ENCODE measurements at places on chromosomes 12 and 14.

- peak; percentile 61 for DNase-seq
Measured at GRCh38 chr14:24436355-24437019, 6.1 kb downstream of the SDR39U1 start.

- no peak for DNase-seq
Measured at GRCh38 chr14:58954052-58954451, 234.4 kb upstream of the DAAM1 start.

DNA sequence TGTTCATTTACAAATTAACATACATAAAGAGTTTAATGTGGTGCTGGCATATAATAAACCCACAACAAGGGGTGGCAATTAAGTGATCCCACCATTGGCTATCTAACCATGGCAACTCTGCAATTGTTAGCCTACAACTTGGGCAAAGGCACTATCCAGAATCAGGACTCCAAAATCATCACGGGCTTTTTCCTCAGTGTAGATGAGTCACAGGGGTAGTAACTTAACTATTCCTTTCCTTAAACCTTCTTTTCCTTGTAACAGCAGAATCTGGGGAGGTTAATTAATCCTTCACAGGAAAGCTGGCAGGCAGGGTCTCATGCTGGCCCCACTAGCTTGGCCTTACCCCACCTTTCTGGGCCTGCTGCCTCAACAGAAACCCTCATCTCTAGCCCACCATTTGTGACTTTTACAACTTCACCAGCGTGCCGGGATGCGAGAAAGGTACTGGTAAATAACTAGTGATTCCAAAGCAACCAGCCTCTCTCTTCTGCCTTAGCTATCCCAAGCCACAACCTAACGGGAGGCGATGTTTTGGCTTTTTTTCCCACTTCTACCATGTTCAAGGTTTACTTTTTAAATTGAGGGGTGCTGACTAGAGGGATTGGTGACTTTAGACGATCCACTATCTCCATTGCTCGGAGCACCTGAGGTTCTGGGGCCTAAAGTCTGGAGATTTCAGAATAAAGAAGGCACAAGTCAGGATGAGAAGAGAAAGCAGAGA lies 744 bp downstream of the ATP5MC2 start:
- DNase-seq: no peak

GRCh38 chr14:76371066-76371465 lies 4.9 kb upstream of the ESRRB start:
- no peak for DNase-seq

- DNase-seq: no peak
Measured at GRCh38 chr12:132491138-132491663, 1.2 kb downstream of the FBRSL1 start.

DNA sequence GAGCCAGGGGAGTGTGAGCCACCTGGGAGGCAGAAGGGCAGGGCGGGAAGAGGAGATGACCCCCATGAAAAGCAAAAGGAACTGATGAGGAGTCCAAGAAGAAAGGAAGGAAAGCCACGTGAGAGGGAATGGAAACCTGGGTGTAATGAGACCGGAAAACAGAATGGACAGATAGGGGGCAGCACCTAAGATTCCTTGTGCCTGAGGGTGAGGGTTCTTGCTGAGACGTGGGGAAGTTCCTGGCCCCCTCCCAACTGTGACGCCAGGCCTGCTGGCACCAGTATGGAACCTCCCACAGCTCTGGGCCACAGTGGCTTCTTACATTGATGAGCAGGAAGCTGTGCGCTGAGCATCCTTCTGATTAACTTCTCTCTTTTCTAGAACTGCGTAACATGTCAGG lies 30.8 kb downstream of the TTC7B start:
- DNase-seq: peak; percentile 72

DNA sequence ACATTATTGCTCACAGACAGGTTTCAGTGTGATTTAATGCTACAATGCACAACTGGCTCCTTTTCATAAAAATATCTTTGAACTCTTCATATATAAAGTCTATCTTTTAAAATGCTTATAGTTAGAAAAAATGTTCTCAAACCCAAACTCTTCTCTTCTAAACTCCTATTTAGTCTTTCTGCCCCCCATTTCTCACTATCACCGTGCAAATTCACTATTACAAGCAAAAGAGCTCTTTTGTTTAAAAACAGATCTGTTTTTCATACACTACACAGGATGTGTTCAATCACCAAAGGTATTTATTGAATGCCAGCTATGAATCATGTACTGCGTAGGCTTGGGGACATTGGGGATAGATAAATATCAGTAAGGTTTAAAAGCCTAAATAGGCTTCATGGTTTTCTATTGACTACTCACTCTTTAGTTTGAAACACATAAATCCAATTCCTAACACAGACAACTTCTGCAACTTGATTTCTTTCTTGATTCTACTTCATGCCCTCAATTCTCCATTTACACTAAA lies 692.3 kb downstream of the C12orf50 start:
- DNase-seq: no peak

- DNase-seq: no peak
Measured at GRCh38 chr14:64722842-64723447, 18.7 kb downstream of the PLEKHG3 start.

DNA sequence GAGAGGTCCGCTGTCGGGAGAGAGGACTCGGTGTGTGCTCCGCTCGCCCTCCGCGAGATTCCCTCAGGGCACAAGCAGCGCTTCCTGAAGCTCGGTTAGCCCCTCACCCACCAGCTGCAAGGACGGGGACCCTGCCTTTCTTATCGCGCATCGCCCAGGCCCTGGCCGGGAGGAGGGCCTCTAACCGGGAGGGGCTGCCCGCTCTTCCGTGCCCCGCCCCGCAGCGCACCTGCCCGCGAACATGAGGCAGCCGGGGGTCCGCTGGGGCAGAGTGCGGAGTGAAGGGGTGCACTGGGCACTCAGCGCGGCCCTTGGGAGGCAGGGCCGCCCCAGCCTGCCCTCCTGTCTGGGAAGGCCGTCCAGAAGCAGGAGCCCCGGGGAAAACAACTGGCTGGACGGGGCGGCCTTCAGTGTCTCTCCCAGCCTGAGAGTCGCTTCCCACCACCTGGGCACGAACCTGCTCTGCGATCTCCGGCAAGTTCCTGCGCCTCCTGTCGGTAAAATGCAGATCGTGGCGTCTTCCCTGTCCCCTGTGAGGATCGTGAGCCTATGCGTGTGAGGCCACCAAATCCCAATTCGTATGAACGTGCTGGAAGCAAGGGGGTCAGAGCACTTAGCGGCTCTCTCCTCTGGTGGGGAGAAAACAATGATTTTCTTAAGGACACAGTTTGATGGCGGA lies 28.0 kb upstream of the ADIPOR2 start:
- DNase-seq: peak; percentile 71

DNA sequence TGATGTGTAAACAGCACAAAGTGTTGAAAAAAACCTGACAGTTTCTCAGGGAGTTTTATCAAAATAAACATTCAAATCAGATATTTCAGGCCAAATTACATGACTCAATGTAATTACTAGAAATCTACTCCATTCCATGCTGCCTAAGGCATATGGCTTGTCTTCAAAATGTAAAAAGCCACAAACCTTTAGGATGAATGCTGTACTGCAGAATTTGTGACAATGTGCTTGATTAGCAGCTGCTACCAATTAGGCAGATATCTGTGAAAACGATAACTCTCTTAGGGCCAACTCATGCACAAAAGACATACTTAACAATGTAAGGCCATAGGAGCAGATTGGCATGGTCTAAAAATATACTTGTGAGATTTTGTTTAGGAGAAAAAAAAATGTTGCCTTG lies 267.0 kb downstream of the DACT1 start:
- DNase-seq: no peak

GRCh38 chr12:4447151-4447550 lies 1.5 kb upstream of the FGF6 start:
- DNase-seq: no peak

DNA sequence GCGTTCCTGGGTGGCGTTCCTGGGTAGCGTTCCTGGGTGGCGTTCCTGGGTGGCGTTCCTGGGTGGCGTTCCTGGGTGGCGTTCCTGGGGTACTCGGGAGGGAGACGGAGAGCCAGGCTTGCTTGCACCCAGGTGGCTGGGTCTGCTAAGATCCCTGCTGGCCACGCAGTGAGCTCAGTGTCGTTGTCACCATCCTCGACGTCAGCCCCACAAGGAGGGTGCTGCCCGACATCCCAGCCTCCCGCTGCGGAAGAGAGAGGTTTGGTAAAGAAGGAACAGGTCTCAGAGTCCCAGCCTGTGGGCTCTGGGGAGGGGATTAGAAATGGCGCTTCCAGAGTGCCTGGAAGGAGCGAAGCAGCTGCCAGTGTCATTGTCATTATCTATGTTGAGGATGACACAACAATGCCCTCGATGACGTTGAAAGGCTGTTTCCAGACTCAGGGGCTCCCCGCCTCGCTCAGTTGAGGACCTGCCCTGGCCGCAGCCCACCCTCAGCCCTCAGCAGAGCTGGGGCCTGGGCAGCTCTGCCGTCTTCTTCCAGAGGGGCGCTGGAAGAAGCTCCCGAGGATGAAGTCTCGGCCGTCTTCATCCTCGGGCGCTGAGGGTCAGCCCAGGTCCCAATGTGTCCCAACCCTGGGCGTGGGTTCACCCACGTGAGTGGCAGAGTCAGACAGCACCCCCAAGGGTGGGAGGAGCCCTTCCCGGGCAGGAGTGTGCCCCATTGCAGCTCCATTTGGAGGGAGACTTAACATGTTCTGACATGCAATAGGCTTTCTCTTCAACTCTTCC lies 328.8 kb downstream of the ADGRD1 start:
- DNase-seq: peak; percentile 37

GRCh38 chr12:88393017-88393767 lies 187.1 kb downstream of the KITLG start:
- no peak for DNase-seq

GRCh38 chr14:77011245-77011644 lies 17.3 kb downstream of the IRF2BPL start:
- no peak for DNase-seq

- DNase-seq: no peak
Measured at GRCh38 chr12:64639466-64639865, 29.2 kb downstream of the RASSF3 start.

GRCh38 chr14:50335989-50336824 lies 24.1 kb downstream of the DMAC2L start:
- DNase-seq: no peak

DNA sequence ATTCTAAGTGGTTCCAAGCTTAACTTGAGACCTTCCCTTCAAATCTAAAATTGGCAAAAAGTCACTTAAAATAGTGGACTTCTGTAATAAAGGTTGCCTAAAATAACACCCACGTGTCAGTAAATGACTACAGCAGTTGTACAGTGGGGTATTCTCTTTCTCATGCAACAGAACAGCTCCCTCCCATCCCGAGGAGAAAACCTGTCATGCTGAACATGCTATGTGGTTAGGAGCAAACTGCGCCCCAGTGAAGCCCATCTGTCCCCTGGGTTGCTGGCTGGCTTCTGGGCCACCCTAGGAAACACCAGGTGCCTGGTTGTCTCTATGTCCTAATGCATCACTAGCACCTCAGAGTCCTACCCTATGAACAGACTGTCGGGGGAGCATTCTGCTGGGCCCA lies 2.7 kb downstream of the BTBD6 start:
- no peak for DNase-seq

- no peak for DNase-seq
Measured at GRCh38 chr12:94100211-94100627, 48.2 kb upstream of the PLXNC1 start.

GRCh38 chr12:110844551-110845338 lies 2.0 kb upstream of the CCDC63 start:
- no peak for DNase-seq

DNA sequence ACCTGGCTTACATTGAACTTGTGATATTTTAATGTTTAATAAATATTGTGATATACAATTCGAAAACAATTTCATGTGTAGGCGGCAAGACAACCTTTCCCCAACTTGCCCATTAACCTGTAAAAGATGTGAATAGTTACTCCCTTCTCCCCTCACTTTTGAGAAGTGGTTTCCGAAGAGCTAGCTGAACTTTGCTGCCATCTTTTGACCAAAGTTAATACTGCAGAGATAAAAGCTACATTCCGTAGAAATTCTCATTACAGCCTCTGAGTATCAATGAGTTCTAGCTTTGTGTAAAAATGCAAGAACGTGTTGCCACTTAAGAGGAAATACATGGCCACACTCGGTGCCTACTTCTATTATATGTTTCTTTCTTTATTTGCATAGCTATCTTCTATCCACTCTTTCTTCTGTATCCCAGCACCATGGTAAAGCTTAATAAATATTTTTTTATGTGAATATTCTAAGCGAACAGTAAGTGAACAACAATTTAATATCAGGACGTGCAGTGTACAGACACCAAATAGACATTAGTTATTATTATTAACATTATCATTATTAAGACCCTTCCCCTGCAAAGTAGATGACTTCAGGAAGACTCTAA lies 105.1 kb upstream of the TMEM260 start:
- DNase-seq: no peak

DNA sequence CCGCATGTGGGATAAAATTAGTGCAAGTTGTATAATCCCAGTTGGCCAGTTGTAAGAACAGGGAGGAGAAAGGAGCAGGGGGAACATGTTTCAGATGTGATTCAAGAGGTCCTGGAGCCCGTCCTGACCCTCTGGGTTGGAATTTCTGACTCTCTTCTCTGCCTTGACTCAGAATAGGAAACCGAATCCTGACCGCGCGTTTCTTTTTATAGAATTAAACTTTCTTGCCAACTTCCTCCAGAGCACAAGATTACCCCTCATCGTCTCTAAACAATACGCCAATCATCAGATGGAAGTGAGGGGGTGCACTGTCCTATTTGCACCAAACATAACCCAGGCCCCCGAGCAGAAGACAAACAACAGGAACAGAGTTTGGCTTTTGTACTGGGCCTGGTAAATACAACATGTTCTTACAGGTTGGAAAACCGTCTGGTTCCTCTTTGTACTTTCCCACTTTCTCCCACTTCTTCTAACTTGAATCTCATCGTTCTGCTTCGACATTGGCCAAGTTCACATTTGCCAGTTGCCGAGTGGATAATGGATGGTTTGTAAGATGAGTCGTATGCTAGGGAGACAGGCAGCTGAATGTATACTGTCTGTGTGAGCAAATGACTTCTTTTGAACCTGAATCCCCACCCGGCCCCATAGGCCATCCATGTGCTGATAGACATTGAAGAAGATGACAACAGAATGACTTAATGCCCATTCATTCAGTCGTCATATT lies 42.6 kb upstream of the MED13L start:
- peak; percentile 83 for DNase-seq

DNA sequence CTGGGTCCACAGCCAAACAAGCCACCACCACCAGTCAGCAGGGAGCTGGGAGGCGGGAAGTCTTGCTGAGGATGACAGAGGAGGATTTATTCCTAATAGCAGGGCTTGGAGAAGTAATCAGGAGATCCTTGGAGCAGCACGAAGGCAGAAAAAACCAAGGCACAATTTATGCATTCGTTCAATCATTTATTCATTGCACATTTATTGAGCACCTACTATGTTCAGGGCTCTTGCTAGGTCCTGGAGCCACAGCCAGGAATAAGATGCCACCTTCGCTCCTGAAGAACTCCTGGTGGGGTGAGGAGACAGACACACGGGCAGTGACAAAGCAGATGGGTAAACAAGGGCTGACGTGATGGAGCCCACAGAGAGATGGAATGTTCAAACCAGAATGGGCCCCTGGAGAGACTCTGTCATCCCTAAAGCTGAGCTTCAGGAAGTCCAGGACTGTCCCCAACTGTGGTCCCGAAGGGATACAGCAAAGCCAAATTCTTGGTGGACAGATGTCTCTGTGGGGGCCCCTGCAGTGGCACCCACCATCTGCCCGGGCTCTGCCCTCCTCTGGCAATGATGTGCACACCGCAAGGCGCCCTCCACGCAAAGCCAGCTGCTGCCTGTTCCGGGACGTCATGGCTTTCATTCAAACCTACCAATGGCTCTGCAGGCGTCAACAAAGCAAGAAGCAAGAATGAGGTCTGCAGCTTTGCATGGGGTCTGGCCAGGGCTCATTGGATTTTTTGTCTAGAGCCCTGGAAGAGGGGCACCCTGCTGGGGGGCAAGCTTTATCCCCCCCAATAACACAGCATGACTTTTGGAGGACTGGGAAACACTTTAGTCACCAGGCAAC lies 3.0 kb upstream of the TESC start:
- no peak for DNase-seq

Measured in suprapubic skin (tissue), 4 donors.